M059J (cell line): ENCODE measurements at places on chromosomes 5 and 9.

GRCh38 chr9:98763986-98764745 is 32.2 kb downstream of the ANKS6 start:
- no peak for DNase-seq

- DNase-seq: peak; percentile 22
Observed at GRCh38 chr5:32450952-32451351, 6.4 kb upstream of the ZFR start.

DNA sequence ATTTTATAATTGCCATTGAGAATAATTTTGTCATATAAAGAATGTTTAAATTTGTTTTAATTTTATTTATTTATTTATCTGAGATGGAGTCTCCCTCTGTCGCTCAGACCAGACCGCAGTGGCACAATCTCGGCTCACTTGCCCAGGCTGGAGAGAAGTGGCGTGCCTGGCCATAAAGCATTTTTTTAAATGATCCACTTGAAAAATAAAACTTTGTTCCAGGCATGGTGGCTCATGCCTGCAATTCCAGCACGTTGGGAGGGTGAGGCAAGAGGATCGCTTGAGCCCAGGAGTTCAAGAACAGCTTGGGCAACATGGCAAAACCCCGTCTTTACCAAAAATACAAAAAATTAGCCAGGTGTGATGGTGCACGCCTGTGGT is 2.1 kb upstream of the SIT1 start:
- DNase-seq: no peak

- DNase-seq: no peak
Observed at GRCh38 chr9:117779760-117780159, 75.6 kb downstream of the TLR4 start.

- DNase-seq: no peak
Observed at GRCh38 chr5:57508211-57508610, 25.6 kb upstream of the ACTBL2 start.

DNA sequence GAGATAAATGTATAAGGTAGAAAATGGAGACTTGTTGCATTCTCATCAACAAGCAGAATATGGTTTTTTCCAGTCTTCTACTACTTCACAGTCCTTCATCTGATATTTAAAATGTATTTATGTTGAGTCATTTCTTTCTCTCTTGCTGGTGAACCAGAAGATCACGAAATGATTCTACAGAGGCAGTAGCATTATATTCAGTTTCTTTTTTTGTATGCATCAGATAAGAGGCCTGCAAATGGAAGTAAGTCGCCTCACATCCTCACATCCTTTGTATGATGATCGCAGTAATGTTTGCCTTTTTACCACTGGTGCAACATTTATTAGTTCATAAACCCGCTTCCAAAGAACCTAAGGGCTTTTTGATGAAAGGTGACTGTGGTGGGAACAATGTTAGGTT is 22.1 kb upstream of the IL13 start:
- DNase-seq: no peak

- no peak for DNase-seq
Observed at GRCh38 chr5:180441564-180442051, 52.6 kb upstream of the CNOT6 start.

DNA sequence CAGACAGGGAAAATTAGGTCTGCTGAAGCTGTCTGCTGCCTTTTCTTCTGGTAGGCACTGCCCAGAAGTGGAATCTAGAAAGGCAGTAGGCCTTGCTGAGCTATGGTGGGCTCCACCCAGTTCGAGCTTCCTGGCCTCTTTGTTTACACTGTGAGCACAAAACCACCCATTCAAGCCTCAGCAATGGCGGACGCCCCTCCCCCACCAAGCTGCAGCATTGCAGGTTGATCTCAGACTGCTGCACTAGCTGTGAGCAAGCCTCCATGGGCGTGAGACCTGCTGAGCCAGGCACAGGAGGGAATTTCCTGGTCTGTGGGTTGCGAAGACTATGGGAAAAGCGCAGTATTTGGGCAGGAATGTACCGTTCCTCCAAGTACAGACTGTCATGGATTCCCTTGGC is 18.5 kb downstream of the AGTPBP1 start:
- no peak for DNase-seq

DNA sequence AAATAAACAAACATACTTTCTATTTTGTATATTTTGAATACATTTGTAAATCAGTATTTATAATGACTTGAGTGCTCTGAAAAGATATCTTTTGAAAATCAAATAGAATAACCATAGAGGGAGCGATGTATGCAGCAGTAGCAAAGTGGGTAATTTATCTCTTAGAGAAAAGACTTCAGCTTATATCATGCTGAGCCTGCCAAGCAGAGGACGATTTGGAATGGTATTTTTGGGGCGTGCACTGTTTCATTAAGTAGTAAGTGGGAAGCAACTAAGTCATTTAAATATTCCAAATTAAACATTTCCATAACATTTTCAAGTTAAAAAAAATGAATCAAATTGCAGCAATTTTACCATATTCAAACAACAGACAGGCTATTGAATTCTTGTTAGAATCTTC is 147.6 kb downstream of the CDH10 start:
- DNase-seq: no peak

- DNase-seq: no peak
Observed at GRCh38 chr5:81788329-81788728, 37.4 kb upstream of the SSBP2 start.
